Hepatocyte (in vitro differentiated cells): ENCODE measurements at places on chromosomes 6 and 20.

DNA sequence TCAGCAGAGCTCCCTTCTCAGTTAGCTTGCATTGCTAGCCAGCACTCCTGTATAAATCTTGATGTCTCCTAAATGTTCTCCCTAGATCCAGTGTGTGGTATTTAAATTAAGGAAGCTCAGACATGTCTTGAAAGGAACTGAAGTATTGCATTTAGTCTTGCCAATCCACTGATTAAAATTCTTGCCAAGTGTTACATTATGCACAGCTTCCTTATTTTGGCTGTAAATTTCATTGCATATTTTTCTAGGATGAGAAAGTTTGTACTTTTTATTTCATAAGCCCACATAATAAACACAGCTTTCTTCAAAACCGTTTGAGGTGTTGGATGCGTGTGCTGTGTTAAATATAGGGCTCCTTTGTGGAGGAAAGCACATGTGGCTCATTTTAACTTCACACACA, 329.8 kb upstream of the FLRT3 start:
- no peak for DNase-seq

DNA sequence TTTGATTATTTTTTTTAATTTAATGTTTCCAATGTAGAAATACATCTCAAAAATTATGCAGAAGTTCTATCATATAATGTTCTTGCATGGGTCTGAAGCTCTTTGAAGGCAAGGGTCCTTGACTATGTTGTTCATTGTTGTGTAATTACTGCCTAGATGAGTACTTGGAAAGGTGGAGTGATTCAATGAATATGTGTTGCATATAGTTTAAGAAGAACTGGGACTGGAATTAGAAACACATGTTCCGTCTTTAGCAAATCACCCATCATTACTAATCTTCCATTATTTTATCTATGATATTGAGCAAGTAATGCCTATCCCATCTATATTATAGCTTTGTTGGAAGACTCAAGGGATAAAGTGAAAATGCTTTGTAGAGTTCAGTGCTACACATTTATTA, 147.3 kb downstream of the LAMA2 start:
- no peak for DNase-seq

DNA sequence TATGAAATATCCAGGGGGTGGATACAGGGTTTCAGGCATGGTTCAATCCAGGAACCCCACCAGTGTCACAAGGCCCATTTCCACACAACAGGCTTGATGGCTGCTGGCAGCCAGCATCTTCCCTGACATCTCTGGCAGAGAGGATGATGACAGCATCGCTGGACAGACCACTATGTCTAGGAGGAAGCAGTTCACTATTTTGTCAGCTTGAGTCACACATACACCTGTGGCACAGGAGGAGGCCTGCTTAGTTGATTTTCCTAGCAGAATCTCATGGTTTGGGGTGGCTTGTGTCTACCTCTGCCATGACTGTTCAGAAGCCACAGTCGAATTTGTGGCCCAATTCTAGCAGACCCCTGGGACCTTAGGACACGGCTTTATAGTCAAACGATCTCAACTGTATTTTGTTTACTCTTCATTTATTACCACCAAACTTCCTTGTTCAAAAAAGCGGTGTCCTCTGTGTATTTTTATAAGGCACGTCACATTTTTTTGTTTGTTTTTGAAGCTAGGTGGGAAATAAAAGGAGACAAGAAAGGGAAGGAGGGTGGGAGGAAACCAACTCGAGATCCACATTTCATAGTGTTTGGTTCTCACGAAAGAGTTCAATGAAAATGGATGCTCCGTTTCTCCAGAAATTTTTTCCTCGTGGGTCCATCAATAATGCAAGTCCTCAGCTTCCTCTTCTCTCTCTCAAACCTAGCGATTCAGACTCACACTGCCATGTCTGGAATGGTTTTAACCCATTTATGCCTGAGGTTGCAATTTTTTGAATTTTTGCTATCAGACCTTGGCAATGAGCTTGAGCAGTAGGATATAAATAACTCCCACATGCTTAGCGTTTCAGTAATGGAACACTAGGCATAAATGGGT, 94.4 kb downstream of the TOX2 start:
- DNase-seq, result no peak

GRCh38 chr20:23162887-23163286, 76.8 kb upstream of the CD93 start:
- no peak for DNase-seq

DNA sequence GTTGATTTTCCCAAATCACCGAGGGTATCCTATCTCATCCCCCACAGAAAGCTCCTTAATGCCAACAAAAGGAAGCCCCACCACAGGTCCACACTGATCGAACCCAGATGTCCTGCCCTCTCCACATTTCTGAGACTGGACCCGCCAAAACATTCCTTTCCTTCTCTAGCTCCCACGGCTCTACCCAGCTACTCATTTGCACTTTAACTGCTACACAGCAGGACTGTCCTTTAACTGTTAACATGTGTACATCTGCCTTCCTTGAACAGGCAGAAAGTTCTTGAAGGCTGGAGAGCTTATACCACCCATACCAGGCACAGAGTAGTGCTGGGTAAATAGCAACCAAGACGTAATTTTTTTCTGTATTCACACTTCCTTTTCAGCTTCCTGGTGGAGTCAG, 68.6 kb downstream of the TRMT6 start:
- DNase-seq, result no peak

- DNase-seq, result no peak
Observed at GRCh38 chr6:75415804-75416203, 77.8 kb downstream of the FILIP1 start.

DNA sequence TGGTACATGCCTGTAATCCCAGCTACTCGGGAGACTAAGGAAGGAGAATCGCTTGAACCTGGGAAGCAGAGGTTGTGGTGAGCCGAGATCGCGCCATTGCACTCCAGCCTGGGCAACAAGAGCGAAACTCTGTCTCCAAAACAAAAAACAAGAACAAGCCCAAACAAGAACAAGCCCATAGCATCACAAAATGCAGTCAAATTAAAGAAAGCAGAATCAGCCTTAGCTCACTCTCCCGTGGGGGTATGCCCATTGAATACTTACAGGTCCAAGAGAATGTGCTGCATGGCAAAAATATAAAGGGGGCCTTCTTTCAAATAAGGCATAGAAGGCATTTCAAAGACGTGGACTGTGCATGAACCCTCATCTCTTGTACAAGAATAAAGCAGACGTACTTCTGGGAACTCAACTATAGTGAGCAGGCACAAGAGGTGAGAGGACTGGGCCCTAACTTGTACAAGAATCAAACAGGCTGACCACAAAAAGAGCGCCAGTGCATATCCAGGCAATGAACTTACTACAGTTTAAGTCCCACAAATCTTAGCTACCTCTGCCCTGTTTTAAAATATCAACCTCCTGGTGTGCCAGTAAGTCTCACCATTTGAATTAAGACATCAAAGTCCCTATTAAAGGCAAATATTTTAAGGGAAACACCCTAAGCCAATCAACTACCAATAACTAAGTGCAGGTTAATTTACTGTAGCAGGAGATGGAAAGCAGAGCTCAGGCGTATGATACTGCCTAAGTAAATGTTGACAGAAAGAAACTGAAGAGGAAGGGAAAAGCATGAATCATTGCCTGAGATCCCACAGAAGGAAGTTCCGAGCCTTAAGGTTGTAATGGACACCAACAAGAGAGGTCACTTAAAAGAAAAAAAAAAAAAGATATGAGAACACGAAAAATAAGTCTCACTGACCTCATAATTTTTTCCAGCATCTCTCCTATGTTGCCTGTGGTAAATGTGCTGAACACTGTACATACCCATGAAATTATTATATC, 37.4 kb downstream of the TOMM6 start:
- DNase-seq, result peak; percentile 38
